Activated naive CD4-positive, alpha-beta T cell treated with anti-CD3 and anti-CD28 coated beads, Interleukin-2, amount 10 ng/mL, durations not matched to agents 7 days and 5 days (primary cell): ENCODE measurements at places on chromosomes 3 and 15.

- H3K4me3 ChIP-seq = no peak overlapping the region
- peaks cover 15% of the 10 kb centered on the region for H3K4me1 ChIP-seq
- no peak overlapping the region for H3K27ac ChIP-seq
- peaks cover 8% of the 10 kb centered on the region for H3K27me3 ChIP-seq
Measured at GRCh38 chr3:157117875-157118654, 41.9 kb downstream of the CCNL1 start.

DNA sequence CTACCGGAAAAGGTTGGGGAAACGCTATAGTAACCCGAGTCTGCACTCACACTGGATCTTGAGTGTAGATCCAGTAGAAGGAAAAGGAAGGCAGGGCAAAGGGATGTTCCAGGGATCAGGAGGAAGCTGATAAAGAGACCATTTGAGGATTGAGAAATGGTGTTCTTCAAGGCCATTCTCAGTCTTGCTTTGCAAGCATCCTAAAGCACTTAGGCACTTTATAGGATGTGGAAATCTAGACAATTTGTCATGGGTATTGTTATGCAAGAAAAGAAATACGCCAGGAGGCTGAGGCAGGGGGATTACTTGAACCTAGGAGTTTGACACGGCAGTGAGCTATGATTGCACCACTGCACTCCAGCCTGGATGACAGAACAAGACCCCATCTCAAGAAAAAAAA, 13.2 kb upstream of the SCAMP5 start:
- peaks cover 14% of the 10 kb centered on the region for H3K4me1 ChIP-seq
- no peak overlapping the region for H3K4me3 ChIP-seq
- no peak overlapping the region for H3K27ac ChIP-seq
- peaks cover 34% of the 10 kb centered on the region for H3K27me3 ChIP-seq

DNA sequence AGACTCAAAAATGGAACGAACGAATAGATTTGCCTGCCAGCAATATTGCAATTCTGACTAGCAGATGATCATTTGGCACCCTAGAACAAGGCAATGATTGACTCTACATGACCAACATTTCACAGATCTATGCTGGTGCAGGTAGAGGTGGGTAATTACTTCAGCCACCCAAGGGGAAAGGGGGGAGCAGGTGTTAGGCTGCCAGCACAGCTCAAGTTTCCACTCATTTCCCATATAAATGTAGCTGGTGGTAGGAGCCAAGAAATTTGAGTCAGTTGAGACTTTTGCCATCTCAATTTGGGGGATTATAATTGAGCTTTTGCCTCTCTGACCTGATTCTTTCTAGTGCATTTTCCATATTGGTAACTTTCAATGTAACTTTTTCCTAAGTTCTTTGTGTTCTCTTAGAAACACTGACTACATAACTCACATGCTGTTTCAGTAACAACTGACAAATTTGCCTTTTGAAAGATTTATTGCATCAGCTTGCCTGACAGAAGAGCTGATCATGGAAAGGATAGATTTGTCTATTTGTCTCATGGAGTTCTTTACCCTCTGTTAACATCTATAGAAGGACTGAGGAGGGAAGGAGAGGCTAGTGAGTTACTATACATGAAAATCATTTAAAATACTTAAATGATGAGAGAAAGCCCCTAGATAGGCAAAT, 902.5 kb downstream of the ZPLD1 start:
- H3K27me3 ChIP-seq = no peaks in the 10 kb centered on the region
- H3K4me3 ChIP-seq = no peak overlapping the region
- no peak for DNase-seq
- no peaks in the 10 kb centered on the region for H3K36me3 ChIP-seq
- no peak overlapping the region for H3K27ac ChIP-seq

DNA sequence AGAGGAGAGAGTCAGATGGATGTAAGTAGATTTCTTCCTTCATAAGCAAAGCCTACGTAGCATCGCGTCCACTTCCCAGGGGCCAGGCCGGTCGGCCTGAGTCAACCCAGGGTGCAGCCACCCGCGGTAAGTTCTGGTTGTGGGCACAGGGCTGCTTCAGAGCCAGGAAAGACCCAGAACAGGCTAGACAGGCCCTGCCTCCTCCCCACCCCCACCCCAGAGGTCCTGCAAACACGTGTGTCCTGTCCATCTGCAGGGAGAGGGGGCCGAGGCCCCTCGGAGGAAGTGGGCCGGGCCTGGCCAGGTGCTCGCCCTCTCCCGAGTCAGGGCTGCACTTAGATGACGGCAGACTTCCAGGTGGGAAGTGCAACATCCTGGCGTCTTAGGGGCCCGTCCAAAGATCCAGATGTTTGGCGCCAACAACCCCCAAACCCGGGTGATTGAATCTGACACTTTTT, 100.8 kb upstream of the ALDH1A3 start:
- H3K27me3 ChIP-seq = no peaks in the 10 kb centered on the region
- H3K36me3 ChIP-seq = no peaks in the 10 kb centered on the region
- DNase-seq = no peak
- H3K4me3 ChIP-seq = no peak overlapping the region
- no peak overlapping the region for H3K27ac ChIP-seq

DNA sequence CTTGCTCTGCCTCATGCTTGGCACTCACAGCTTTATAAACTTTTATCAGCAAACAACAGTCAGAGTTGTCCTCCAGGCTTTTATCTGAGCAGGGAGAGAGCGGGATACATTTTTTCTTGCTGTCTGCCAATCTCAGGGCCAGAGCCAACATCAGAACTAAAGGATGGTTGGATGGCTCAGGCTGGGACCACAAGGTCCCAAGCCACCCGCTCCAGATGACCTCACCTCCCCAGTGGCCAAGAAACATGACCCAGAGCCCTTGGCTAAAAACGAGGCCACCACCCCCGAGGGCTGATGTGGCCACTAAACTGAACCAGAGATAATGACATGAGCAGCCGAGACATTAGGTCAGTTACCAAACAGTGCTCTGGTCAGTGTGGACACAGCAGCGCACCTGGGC, 18.8 kb upstream of the SPATA12 start:
- H3K4me3 ChIP-seq = no peak overlapping the region
- no peak for DNase-seq
- no peaks in the 10 kb centered on the region for H3K4me1 ChIP-seq
- H3K27ac ChIP-seq = no peak overlapping the region
- H3K27me3 ChIP-seq = peaks cover 20% of the 10 kb centered on the region

DNA sequence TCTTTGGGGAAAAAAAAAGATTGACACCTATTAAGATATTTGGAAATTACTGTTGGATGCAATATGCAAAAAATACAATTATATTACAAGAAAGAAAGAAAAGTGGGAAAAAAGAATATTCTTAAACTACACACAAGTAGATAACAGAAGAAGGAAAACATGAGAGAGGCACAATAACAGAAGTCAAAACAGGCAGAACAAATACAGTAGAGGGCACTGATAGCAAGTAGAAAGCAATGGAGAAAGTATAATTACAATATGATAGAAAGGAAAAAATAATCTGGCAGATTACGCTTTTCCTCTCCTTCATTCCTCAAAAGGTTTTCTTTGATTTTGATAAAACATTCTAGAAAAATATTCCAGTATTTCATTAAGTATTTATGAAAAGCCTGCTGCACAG, 72.1 kb downstream of the ADAM10 start:
- DNase-seq = no peak
- H3K27ac ChIP-seq = no peak overlapping the region
- peaks cover 6% of the 10 kb centered on the region for H3K4me1 ChIP-seq
- H3K4me3 ChIP-seq = no peak overlapping the region
- peaks cover 26% of the 10 kb centered on the region for H3K36me3 ChIP-seq
- H3K27me3 ChIP-seq = no peaks in the 10 kb centered on the region

- no peak overlapping the region for H3K27ac ChIP-seq
- no peaks in the 10 kb centered on the region for H3K36me3 ChIP-seq
- no peak overlapping the region for H3K4me3 ChIP-seq
- no peaks in the 10 kb centered on the region for H3K4me1 ChIP-seq
- no peak for DNase-seq
- no peaks in the 10 kb centered on the region for H3K27me3 ChIP-seq
Measured at GRCh38 chr3:173275740-173276139, 121.8 kb upstream of the NLGN1 start.

DNA sequence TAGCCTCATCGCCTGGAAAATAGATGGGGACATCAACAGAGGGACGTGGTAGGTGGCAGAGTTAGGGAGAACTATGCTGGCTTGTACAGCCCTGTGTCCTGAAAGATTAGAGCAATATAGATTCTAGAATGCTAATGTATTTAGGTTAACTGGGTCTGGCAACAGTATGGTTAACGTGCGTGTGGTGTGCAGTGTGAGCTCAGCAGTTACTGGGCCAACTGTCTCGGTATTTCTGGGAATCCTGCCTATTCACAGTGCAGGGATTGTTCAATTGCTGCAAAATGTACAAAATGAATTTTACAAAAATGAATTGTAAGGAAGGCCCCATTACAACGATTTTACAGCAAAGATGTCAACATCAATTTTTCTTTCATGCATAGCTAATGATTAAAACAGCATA, 20.6 kb downstream of the MEIS2 start:
- H3K4me1 ChIP-seq = no peaks in the 10 kb centered on the region
- H3K4me3 ChIP-seq = no peak overlapping the region
- no peak overlapping the region for H3K27ac ChIP-seq

DNA sequence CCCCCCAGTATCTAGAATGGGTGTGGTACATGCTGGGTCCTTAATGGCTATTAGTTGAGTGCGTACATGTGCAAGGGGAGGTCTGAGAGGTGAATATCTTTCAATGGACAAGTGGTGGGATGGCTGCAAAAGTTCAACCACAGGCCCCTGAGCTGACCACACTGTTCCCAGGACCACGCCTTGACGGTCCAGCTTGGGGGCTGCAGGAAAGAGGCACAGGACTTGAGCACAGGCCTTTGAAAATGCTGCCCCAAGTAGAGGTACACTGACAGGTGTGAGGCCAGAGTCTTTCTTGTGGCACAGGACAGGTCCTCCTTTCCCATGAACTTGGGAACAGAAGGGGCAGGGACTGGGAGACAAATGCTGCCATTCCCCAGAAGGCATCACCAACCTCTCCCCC, 24.0 kb downstream of the AMOTL2 start:
- no peaks in the 10 kb centered on the region for H3K4me1 ChIP-seq
- no peak for DNase-seq
- H3K36me3 ChIP-seq = no peaks in the 10 kb centered on the region

DNA sequence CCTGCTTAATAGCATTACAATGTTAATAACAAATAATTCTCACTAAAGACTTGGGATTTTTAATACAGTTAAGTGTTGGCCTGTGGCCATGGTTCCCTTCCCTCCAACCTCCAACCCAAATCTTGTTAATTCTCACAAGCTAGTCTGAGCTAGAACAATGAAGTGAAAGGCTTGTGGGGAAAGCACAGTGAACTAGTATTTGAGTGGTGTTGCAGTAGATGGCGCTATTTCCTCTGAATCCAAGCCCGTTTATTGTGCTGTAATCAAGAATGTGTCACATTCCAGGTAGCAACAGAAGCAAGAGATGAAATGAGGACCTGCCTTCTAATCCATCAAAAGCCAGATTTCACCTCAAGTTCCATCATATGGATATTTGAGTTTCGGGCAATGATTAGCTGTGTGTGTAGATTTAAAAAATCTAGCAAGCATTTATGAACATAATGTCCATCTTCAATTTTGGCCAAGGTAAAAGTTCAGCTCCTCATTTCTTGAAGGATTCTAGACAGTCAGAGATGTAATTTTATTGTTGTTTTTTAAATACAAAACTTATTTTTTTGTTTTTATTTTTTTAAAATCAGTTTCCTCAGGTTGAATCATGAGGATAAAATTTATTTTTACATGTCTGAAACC, 160.7 kb downstream of the SQOR start:
- H3K4me3 ChIP-seq = no peak overlapping the region
- no peak overlapping the region for H3K27ac ChIP-seq
- H3K27me3 ChIP-seq = peaks cover 9% of the 10 kb centered on the region
- DNase-seq = peak; percentile 29
- H3K36me3 ChIP-seq = no peaks in the 10 kb centered on the region

DNA sequence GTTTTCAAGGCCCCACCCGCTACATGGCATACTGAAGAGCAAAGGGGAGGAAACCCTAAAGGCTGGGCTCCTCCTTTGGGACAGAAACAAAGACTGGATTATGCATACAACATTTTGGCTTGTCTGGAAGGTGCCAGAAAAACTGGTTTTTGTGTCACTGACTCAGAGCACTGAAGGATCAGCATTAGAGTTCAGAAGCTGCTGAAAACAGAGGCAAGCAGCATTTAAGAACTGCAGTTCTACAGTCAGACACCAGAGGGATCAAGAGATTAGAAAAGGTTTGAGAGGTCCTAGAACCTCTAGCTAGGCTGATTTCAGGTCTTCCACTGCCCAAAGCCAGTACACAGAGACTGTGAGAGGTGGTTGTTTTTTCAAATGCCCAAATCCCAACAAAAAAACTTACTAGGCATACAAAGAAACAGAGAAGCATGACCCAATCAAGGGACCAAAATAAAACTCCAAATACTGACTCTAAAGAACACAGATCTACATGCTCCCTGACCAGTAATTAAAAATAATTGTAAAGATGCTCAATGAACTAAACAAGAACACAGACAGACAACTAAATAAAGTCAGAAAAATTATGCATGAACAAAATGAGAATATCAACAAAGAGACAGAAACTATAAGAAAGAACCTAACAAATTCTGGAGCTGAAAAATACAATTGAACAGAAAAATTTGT, 91.2 kb downstream of the SENP2 start:
- no peak overlapping the region for H3K4me3 ChIP-seq
- H3K27ac ChIP-seq = no peak overlapping the region
- no peak for DNase-seq
- H3K4me1 ChIP-seq = no peaks in the 10 kb centered on the region
- H3K27me3 ChIP-seq = peaks cover 11% of the 10 kb centered on the region

GRCh38 chr3:165193366-165194254, 2.6 kb downstream of the SLITRK3 start:
- peaks cover 54% of the 10 kb centered on the region for H3K27me3 ChIP-seq
- peaks cover 3% of the 10 kb centered on the region for H3K36me3 ChIP-seq
- DNase-seq = no peak
- no peak overlapping the region for H3K4me3 ChIP-seq

DNA sequence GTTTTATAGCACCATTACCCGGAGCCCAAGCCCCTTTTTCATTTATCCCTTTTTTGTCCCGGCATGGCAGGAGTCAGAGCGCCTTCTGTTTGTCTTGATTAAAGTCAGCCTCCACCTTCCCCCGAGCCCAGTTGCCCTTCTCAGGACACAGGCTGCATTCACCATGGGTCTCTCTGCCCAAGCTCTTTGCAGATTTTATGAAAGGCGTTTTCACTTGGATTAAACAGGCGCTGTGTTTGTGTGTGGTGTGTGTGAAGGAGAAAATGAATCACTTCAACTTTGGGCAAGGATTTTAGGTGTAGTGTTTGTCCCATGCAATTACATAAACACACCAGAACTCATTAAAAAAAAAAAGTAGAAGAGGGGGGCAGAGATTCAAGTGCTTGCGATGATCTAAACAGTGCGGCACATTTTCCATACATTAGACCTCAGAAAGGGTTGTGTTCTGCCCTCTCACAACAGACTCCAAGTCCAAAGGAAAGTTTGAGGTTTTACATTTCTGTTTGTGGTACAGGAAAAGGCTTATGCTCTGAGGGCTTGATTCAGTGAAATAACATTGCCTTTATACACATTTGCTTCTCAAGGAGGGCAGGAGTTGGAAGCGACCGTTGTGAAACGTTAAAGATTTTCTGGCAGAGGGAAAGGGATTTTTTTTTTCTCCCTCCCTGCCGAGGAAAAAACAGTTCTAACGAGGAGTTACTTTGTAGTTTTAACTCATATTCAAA, 14.5 kb upstream of the IL16 start:
- H3K4me3 ChIP-seq = no peak overlapping the region
- no peak overlapping the region for H3K27ac ChIP-seq
- DNase-seq = no peak
- peaks cover 76% of the 10 kb centered on the region for H3K27me3 ChIP-seq
- peaks cover 39% of the 10 kb centered on the region for H3K4me1 ChIP-seq
- H3K36me3 ChIP-seq = peaks cover 1% of the 10 kb centered on the region
